ENCODE measurements at places on chromosomes 7 and 10.

DNA sequence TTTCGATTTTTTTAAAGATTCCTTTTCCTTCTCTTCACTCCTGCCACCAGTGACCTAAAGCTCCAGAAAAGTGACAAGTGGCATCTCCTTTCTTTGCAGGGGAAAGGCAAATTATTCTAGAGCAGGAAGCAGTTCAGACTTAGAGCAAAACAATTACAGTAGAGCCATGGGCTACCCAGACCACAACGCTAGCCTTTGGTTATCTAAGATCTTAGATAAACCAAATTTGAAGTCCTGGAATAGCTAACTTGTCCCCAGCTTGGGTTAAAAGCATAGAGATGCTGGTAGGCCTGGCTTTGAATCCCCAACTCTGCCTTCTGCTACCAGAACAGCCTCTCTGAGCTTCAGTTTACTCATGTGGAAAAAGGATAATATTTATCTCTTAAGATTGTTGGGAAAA lies 38.4 kb downstream of the LGI1 start:
- no peak for DNase-seq

DNA sequence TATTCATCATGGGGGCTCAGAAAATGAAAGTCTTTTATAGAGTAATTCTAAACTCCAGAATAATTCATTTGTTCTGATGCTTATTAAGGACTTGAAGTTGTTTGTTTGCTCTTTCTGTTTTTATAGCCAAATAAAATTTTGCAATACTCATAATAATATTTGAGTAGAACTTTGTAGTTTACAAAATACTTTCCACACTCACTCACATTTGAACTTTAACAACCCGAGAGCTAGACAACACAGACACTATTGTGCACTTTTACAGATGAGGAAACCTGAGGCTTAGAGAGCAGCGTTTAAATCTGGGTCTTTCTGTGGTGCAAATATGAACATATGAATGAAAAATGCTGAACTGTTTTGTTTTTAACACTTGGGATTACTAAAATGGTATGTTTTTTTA lies 126.8 kb downstream of the KAT6B start:
- DNase-seq = no peak

GRCh38 chr7:81873559-81873958 lies 103.7 kb upstream of the HGF start:
- no peak for DNase-seq

GRCh38 chr10:120180160-120180559 lies 276.9 kb upstream of the PLPP4 start:
- DNase-seq = no peak

GRCh38 chr10:44388641-44389040 lies 3.7 kb upstream of the CXCL12 start:
- DNase-seq = no peak

DNA sequence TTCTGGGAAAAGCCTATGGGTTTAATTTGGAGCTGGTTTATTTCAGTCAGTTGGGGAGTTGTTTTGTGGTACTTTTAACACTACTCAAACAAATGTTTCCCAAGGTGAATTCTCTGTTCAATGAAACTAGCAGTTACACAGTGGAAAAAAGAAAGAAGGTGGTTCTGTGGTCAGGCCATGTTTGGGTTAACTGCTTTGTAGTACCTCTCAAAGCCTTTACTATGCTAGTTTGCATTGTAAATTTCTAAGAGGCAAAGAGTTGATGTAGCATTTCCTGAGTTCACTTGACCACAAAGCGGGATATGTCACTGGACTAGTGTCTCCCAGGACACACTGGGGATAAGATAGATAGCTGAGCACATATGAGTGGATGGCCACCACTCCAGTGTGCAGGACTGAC lies 145.4 kb downstream of the KIF20B start:
- no peak for DNase-seq

DNA sequence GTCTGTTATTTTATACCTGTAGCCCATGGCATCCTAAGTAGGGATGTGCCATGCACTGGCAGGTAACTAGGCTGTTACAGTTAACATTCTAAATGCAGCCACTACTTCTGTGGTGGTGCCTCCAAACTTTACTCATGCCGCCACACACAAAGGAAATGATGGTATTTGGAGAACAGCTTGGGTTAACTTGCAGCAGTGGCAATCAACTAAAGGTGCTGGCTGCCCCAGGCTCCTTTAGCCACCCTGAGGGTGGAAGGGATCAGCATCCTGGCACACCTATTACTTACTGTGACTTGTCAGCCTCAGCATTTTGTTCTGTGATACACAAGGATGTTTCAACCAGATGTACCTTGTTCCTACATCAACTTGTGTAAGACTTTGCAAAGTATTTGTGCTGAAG lies 221.8 kb upstream of the PPP1R3A start:
- DNase-seq = no peak

- DNase-seq = no peak
Observed at GRCh38 chr7:151008511-151009323, 15.6 kb downstream of the ATG9B start.

- DNase-seq = no peak
Observed at GRCh38 chr7:108189733-108190388, 59.7 kb upstream of the LAMB4 start.

DNA sequence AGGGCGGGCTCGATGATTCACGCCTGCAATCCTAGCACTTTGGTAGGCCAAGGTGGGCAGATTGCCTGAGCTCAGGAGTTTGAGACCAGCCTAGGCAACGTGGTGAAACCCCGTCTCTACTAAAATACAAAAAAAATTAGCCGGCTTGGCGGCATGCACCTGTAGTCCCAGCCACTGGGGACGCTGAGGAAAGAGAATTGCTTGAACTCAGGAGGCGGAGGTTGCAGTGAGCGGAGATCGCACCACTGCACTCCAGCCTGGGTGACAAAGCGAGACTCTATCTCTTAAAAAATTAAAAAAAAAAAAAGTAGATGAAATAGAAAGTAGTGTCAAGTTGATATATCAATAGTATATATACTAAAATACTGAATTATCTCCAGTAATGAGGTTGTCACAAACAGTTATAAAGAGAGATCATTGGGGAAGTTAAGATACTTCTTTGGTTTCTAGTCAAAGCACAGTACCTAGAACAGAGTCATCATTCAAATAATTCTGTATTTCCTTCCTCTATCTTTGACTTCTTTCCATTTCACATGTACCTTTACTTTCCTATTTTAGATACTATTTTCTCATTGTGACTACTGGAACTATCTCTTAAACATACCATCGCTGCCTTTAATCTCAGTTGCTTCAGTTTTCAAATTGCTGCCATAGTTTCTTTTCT lies 491.7 kb downstream of the GRM8 start:
- no peak for DNase-seq

DNA sequence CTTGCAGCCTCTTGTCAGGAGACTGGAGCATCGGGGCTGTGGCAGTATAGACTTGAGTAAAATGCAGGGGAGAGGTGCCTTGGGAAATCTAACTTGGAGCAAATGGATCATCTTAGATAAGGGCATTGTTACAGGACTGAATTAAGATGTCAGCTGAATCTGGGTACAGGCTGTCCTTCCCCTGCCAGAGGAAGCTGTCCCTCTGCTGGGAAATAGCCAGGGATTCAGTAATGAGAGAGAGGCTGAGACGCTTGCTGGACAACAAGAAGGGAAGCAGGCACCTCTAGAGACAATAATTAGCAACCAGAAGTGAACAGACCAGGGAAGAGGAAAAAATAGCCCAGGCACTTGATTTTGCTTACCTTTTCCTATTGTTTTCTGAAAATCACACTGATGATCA lies 20.7 kb upstream of the RAPGEF5 start:
- no peak for DNase-seq

Data from nucleus accumbens (tissue), 56 donors.